ENCODE measurements at places on chromosomes 6 and 20.

- DNase-seq, result peak; percentile 54
Observed at GRCh38 chr6:154252678-154253077, 103.9 kb downstream of the IPCEF1 start.

- no peak for DNase-seq
Observed at GRCh38 chr20:17023806-17024205, 203.0 kb upstream of the PCSK2 start.

DNA sequence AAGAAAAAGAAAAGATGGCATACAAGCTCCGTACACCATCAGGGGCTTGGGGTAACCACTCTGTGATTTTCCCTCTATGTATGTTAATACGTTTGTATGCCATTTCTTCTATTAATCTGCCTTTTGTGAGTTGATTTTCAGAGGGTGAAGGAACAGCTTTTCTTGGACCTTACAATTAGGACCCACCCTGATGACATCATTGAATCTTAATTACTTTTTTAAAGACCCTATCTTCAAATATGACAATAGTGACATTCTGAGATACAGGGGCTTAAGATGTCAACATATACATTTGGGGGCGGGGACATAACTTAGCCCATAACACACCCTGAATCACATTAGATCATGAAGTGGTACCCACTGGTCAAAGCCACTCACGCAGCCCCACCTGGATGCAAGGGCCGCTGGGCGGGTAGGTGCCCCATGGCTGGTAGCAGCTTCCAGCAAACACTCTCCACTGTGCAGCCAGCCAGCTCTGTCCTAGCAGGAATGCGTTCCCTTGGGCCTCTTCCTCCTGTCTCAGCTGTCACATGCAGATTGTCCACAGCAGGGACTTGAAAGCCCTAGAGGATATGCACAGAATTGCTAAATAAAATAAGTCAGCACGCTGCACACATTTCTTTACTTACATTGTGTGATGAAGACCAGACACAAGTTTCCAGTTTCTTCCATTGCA lies 74.5 kb downstream of the FOXF2 start:
- no peak for DNase-seq

- DNase-seq, result no peak
Observed at GRCh38 chr20:2140561-2140960, 38.9 kb downstream of the STK35 start.

DNA sequence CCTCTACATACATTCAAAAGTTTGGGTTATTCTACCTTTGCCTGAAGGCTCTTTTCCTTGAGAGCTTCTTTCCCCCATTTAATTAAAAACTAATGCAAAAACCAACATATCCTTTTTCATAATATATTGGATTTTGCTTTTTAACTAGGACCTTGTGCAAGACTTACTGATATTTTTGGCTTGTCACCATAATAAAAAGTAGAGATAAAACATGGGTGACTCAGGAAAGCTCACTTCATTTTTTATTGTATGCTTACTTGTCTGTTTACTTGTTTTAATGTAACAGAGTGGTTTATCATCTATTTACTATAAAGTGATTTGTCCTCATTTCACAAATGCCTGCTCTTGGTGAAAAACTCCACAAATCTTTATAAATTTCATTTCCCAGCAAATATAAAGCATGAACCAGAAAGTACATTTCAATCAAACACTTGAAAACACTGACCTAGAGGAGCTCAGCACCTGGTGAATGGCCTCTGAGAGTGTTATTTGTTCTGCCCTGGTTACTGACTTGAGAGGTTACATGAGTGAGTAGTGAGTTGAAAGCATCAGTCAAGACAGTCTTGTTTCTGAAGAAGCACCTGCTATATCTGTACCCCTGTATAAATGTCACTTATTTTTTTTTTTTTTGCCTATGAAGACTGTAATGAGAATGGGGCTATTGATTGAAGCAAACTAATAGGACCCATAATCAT lies 20.8 kb downstream of the ADGRG6 start:
- DNase-seq, result no peak

DNA sequence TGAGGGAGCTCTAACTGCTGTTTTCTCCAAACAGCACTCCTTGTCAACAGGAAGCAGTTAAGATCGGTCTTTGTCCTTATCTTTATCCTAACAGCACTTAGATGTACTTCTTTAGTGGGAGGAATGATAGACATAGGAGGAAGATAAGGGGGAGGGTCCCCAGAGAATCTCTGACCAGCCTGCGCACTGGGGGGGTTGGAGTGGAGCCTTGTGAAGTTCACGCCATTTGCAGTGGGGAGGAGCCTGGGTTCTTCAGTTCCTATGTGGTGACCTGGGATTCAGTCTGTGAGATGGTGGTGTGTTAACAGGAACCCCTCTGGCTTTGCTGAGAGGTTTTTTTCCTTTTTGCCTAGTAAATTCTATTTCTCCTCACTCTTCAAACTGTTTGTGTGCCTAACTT lies 18.1 kb upstream of the ASCC3 start:
- DNase-seq, result no peak

DNA sequence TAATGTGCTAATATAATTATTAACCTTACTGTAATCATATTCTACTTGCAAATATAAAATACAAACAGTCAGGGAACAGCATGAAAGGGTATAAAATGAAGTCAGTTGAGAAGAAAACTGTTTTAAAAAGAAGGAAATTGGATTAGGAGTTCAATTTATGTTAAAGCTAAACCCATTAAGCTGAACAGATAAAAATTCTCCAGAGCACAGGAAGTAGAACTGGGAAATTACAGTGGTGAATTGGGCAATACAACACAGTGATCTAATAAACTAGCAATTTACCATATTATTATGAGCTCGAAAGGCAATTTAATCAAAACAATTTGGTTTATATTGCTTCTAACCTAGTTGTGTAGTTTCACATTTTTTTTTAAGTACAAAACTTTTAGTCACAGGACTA lies 407.4 kb upstream of the RGS17 start:
- no peak for DNase-seq

- no peak for DNase-seq
Observed at GRCh38 chr20:25277941-25278521, 30.1 kb downstream of the PYGB start.

DNA sequence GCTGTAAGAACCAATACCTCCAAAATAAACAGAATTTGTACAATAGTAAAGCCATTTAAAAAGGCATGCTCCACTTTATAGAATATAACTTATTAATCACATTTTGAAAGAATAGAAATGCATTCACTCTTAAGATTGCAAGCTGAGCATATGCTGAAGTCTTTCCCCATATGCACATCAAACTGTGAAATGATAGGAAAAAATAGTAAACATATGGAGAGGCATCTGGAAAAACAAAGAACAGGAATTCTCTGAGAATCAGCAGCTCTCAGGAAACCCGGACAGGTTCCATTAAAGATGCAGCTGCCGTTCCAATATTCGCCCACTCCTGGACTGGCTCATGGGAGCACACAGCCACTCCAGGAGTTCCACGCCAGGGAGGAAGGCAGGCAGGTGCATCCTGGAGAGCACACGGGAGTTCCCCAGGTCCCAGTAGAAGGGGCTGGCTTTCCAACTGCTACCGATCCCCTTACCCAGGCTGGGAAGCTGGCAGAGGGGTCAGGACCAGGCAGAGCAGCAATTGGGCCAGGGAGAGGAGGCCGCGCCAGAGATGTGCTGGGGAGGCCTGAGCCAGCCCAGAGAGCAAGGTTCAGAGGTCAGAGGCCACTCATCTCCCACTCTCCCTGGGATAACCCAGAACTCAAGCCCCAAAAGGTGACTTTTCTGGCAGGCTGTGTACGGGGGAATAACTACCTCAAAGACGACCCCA lies 111.1 kb downstream of the DLL1 start:
- DNase-seq, result no peak

DNA sequence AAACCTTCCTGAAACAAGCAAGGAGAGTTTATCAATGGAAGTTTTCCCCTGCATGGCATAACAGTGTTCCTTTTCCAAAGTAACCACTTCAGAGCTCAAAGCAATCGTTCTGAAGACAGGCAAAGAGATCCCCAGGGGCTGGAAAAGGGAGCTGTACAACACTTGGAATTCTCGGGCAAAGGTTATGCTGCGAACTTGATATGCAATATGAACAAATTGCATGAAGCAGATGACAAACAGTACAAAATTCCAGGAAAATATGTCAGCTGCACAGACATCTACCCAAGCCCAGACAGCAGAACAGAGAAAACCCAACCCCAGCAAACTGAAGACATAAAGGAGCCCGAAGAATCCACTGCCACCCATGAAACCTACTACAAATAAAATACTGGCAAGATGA lies 18.4 kb downstream of the POPDC3 start:
- no peak for DNase-seq

DNA sequence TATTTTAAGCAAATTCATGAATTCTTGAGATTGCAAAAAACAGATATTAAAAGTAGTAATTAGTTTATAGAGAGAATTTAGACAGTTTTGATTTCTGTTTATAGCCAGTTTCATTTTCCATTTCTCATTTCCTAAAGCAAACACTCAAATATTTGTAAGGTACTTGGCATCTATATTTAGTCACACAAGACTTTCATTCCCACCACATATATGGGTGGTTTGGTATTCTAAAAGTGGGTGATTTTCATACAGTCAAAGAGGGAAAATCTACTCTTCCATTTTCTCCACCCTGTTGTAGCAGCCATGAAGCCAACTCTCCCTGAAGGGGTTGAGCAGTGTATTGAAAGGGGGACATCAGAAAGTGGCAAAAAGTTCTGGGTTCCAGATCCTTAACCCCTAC lies 181.1 kb upstream of the SUPT3H start:
- DNase-seq, result no peak

- no peak for DNase-seq
Observed at GRCh38 chr6:139156102-139156501, 21.2 kb downstream of the HECA start.

GRCh38 chr6:85866758-85867401 lies 224.2 kb upstream of the SYNCRIP start:
- DNase-seq, result no peak

DNA sequence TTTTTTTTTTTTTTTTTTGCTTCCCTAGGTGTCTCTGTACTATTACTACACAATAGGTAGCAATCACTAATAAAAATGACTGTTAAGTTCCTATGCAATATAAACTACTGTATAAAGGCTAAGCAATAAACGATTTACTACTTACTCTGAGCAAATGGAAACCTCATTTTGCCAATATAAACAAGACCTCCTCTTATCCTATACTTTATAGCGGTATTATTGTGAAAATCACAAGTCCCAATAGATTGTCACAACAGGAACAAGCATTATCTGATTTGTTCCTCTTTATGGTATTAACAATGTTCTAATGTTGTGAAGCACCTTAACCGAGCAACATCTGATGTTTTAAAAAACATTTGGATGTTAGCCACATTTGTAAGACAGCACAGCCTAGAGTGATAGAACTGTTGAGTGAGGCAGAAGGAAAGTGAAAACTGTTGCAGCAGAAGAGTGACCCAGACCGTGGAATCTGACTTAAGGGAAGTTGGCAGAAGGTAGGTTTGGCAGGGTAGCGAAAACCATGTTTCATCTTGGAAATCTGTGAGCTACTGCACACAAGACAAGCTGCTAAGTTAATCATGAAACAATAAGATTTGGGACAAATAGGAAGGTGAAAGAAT lies 94.2 kb downstream of the MYLK4 start:
- DNase-seq, result no peak

DNA sequence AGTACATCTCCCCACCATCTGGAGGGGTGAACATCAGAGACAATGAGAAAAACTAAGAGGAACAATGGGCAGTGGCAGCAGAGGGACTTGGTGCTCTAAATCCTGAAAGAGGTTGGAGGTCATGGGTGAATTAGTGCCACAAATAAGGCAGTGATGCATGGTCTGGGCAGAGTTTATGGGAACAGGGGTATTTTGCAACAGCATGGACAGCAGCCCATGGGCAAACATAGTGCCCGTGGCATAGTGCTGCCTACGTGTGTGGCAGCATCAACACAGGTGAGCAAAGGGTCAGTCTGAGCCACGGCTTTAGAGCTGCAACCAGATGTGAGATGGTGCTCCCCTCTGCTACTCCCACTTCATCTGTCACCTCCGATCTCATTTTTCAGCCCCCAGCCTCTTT lies 459.1 kb upstream of the CITED2 start:
- DNase-seq, result no peak

GRCh38 chr20:31819083-31819784 lies at the start of gene MYLK2:
TSS of gene MYLK2 (plus strand) at chr20:31819356. CDS start at chr20:31819581, 225 bp downstream.
- no peak for DNase-seq

DNA sequence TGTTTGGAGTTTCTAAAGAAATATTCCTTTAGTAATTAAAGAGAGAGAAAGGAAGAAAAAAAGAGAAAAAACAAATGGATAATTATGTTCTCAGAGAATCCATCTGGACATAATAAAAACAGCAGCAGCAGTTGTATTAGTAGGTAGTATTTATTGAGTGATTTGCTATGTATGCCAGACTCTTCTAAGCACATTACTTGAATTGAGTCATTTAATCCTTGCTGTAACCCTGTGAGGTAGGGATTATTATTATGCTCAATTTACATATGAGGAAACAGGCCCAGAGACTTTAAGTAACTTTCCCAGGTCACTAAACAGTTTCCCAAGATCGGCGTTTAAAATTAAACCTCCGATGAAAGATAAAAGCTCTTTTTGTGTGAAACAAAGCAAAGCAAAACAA lies 238.8 kb downstream of the TSHZ2 start:
- peak; percentile 24 for DNase-seq

DNA sequence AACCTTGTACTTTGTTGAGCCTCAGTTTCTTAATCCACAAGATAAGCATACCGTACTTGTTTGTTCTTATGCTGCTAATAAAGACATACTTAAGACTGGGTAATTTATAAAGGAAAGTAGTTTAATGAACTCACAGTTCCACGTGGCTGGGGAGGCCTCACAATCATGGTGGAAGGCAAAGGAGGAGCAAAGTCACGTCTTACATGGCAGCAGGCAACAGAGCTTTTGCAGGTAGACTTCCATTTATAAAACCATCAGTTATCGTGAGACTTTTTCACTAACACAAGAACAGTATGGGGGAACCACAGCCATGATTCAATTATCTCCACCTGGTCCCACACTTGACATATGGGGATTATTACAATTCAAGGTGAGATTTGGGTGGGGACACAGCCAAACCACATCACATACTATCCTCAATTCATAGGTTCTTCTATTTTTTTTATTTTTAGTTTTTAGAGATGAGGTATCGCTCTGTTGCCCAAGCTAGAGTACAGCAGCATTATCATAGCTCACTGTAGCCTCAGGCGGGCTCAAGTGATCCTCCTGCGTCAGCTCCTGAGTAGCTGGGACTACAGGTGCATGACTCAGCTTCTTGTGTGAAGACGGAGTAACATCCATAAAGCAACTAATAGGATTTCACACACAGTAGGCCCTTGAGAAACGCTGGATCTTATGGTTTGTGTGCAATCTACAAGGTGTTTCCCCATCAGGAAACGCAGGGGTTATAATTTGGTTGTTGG lies 76.7 kb upstream of the IYD start:
- DNase-seq, result no peak

- no peak for DNase-seq
Observed at GRCh38 chr20:50295762-50296449, 105.3 kb downstream of the CEBPB start.

GRCh38 chr6:143536461-143536865 lies 24.9 kb upstream of the FUCA2 start:
- DNase-seq, result peak; percentile 39
